HCT116 (cell line): ENCODE measurements at places on chromosomes 6 and 20. TPM values are rescaled to one million over a fixed set of nuclear protein-coding genes. Genes with fewer than 3 reads are reported as not detected.

The TMC2 gene
- not detected for total RNA-seq

The TMEM217 gene
- total RNA-seq = 0.98 TPM

The MPIG6B gene
- 0.42 TPM for total RNA-seq

The BPI gene
- not detected for total RNA-seq

The IL20RA gene
- total RNA-seq = 1.1 TPM

The WTAP gene
- total RNA-seq = 88.6 TPM

The SLC44A4 gene
- total RNA-seq = 0.74 TPM

The CENPW gene
- 46.9 TPM for total RNA-seq

The TAGAP gene
- 0.30 TPM for total RNA-seq

The CPNE5 gene
- total RNA-seq = not detected

The MYB gene
- total RNA-seq = 3.7 TPM

The PLG gene
- 0.69 TPM for total RNA-seq

The ASF1A gene
- total RNA-seq = 23.3 TPM

- no peak for DNase-seq
Measured at GRCh38 chr6:124742971-124743370, 219.3 kb upstream of the RNF217 start.

DNA sequence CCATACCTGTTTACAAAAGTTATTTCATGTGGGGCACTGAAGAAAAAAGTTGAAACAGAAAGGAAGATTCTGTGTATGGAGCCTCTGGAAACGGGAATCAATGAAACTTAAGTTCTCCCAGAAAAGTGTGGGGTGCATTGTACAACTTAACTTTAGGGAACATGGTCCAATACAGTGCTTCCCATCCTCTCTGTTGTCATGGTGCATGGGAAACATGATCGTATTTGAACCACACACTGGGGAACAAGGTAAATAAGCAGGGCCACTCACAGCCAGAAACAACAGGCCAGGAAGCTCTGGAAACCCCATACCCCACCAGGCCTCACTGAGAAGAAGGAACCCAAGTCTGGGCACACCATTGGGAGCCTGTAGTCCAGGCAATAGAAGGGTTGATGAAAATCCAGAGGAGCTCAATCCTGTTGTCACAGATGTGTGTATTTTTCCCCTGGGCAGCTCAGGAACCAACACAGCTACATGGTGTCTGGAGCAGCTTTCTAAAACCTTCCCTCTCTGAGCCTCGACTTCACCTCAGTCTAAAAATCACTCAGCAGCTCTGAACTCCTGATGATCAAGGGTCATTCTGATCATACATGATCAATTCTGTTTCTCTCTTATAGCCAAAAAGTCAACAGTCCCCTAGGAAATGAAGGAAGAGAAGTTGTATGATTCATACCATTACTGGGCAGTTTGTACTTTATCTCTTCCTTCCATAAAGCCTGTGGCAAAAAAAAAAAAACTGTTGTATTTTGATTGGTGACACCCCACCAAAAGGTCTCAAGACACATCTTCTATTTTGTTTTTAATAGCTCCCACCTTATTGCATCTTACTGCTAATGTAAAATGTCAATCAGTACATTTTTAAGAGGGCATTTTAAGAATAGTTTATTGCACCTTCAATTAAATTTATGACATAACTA lies 198.5 kb upstream of the TAB2 start:
- no peak for DNase-seq

DNA sequence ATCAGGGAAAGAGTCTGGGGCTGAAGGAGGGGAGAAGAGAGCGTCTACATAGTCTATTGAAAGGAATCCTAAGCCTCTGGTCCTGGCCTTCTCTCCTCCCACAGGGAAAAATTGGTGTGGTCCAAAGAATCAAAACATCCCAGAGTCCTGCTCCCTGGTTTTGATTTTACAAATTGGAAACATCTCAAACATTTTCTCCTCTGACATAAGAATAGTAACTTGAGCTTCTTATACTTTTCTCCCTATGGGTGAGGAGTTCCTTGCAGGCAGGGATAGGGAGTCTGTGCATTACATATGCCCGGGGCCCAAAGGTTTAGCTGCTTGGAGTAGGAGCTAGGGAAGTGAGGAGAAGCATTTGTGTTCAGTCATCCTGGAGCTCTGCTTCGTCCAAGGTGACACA lies 120.0 kb upstream of the GGTLC1 start:
- no peak for DNase-seq

DNA sequence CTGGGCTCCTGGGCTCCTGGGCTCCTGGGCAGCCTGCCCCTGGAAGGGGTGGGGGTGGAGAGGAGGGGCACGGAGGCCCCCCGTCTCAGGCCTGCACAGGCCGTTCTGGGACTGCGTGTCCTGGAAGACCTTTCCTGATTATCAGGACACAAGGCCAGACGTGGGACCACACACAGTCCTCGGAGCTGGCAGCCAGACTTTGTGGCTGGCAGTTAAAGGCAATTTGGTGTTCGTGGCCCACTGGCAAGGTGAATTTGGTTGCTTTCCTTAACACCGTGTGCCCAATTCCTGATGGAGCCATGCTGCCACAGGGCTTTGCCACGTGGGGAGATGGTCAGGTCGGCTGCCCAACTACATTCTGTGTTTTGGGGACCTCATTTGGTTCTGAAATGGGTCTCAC lies 113.5 kb downstream of the SMOC2 start:
- DNase-seq = no peak

DNA sequence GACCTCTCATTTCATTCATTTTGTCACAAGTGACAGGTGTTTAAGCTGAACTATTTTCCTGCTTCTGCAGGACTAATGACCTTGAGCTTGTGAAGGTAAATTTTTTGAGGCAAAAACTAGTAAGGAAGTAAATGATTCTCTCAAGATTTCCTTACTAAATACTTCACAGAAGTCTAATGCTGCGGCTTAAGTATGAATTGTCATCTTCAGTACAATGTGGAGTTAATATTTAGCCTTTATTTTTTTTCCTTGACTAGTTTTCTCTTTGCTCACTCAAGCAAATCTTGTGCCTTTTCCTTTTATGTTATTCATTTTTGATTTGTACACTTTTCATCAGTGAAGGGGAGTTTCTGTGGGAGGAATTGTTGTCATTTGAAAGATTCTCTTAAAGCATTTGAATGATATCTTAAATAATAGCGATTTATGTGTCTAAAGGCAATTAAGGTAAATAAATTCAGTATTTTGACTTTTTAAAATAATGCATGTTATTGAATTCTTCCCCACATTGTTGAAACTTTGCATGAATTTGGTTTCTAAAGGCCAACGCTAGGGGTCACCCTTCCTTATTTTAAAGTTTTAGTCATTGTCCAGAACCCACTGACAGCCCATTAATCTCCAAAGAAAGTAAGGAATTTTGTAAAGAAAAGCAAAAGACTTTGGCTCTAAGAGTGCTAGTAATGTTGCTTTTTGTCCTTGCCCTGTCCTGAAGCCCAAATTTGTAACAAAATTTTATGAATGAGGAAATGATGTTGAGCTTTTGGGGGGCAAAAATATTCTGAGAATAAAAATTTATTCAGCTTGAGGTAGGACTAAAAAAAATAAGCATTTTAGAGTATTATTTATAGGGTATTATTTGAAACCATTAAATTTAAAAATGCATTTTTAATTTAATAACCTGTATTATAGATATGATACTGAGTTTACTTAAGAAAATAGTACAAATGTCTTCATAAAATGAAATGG lies 157.4 kb upstream of the LAMA2 start:
- peak; percentile 41 for DNase-seq

- DNase-seq = no peak
Measured at GRCh38 chr6:157228426-157229131, 94.7 kb downstream of the TMEM242 start.

- no peak for DNase-seq
Measured at GRCh38 chr6:107689951-107690642, 134.0 kb downstream of the SCML4 start.

GRCh38 chr20:31943052-31943471 lies 8.8 kb downstream of the PDRG1 start:
- DNase-seq = no peak

- DNase-seq = no peak
Measured at GRCh38 chr6:6455272-6455671, 133.2 kb upstream of the LY86 start.

DNA sequence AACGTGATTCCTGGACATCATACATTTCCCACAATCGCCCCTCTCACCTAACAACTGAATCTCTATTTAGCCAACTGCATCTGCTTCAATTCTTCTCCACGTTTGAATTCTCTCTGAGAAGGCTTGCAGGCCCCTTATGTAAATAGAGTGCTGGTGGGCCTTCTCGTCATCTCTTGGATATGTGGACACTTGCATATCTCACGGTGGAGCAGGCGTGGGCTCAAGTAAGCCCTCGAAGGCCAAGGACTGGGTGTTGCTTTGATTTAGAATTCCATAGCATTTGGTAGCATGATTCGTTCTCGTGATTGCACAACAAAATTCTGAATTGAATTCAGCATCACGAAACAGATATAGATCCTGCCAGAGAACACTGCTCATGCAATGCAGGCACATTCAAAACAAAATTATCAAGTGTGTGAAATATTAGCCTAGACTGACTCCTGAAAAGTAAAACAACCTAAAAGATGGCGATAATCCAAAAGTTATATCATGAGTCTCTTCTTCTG lies 613.6 kb downstream of the TFAP2A start:
- no peak for DNase-seq

GRCh38 chr6:7579851-7580250 lies 10.1 kb upstream of the SNRNP48 start:
- no peak for DNase-seq

- DNase-seq = no peak
Measured at GRCh38 chr6:168090706-168091105, 11.7 kb upstream of the FRMD1 start.

- no peak for DNase-seq
Measured at GRCh38 chr6:41515995-41516394, 30.2 kb upstream of the FOXP4 start.

DNA sequence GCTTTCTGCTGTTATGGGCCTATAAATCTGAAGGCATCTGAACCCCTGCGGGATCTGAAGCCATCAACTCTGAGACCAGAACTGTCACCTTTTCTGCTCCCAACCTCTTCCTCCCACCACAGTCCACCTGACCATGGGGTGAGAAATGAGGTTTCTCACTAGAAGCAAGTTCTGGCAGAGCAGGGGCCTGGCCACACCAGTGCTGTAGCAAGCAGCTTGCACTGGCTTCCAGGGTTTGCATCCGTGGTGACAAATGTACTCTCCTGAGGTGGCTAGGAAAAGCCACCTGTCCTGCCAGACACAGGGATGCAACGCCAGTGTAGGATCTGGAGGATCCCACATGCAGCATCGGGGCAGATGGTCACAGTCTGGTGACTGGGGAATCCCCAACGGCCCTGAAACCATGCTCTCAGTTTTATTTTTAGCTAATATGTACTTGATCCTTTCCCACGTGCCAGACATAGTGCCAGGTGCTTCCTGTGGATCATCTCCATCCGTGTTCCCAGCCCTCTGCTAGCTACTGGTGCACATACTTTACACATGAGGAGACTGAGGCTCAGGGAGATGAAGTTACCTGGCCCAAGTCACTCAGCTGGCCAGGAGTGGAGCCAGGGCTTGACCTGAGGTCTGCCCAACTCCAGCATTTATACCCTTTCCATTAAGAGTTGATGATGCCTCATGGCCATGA lies 122.1 kb upstream of the SPACA1 start:
- no peak for DNase-seq

DNA sequence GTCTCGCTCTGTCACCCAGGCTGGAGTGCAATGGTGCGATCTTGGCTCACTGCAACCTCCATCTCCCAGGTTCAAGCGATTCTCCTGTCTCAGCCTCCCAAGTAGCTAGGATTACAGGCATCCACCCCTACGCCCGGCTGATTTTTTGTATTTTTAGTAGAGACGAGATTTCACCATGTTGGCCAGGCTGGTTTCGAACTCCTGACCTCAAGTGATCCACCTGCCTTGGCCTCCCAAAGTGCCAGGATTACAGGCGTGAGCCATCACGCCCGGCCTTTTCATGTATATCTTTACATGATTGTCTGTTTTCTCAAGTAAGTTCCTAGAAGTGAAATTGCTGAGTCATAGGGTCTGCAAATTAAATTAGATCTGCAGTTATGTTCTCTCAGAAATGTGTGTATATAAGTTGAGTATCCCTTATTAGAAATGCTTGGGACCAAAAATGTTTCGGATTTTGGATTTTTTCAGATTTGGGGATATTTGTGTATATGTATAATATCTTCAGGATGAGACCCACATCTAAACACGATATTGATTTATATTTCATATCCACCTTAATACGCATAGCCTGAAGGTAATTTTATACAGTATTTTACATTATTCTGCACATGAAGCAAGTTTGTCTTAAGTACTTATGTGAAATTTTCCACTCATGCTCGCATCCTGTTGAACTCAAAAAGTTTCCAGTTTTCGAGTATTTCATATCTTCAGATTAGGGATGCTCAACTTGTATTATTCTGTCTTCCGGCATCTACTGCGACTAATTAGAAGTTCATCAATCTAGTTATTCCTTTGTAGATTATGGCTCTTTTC lies 40.4 kb downstream of the TAB2 start:
- no peak for DNase-seq

GRCh38 chr6:80217794-80218193 lies 111.3 kb downstream of the BCKDHB start:
- no peak for DNase-seq

- DNase-seq = no peak
Measured at GRCh38 chr6:134368670-134369069, 50.8 kb upstream of the SGK1 start.

- no peak for DNase-seq
Measured at GRCh38 chr6:166346449-166346848, 4.1 kb upstream of the SFT2D1 start.

DNA sequence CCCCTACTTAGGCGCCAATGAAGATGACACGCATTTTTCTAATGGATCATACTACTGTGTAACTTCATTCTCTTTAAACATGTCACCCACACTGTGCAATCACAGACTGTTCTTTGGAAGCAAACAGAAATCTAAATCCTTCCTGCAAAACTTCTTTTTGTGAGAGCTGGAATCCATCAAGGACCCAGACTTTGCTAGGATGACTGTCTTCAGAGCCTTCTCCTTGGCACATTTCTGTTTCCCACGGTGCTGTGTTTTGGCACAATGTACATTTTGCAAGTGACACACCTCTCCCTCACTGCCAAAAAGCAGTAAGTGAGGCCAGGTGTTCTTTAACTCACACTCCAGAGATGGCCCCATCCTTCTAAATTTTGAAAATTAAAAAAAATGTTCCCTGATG lies 21.7 kb upstream of the TAGAP start:
- no peak for DNase-seq

- no peak for DNase-seq
Measured at GRCh38 chr6:119034827-119035458, 43.5 kb downstream of the FAM184A start.

DNA sequence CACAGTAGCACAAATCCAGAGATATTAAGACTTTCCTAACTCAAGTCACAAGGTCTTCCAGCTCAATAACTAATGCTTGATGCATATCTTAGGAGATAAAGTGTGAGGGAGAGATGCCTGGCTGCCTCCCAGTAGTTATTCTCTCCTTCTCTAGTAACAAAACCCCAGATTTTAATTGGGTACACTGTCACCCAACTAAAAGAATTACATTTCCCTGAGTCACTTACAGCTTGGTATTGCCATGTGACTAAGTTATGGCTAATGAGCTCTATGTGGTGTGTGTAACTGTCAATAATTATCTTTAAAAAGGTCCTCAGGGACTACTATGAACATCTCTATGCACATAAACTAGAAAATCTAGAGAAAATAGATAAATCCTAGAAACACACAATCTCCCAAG lies 32.0 kb downstream of the KIF6 start:
- DNase-seq = no peak

GRCh38 chr20:7523288-7523687 lies 417.0 kb downstream of the HAO1 start:
- no peak for DNase-seq
